ENCODE measurements at places on chromosomes 5 and 9. TPM values are rescaled to one million over a fixed set of nuclear protein-coding genes. Genes with fewer than 3 reads are reported as not detected.

Gene CDKN2B-AS1
- total RNA-seq: 1.5 TPM

Gene F12
- 5.7 TPM for total RNA-seq

Gene EIF4EBP3
- total RNA-seq: 4.8 TPM

Gene MYO10
- 33.6 TPM for total RNA-seq

Gene ZBTB6
- total RNA-seq: 8.7 TPM

Gene CCT5
- 199 TPM for total RNA-seq

Gene EPB41L4B
- total RNA-seq: 29.1 TPM

Gene SPATA9
- total RNA-seq: 0.29 TPM

Gene GBGT1
- 54.9 TPM for total RNA-seq

GRCh38 chr5:5266297-5266696 lies 126.2 kb downstream of the ADAMTS16 start:
- DNase-seq: no peak

- peak; percentile 59 for DNase-seq
Measured at GRCh38 chr9:134909511-134910481, 7.9 kb downstream of the FCN1 start.

- DNase-seq: no peak
Measured at GRCh38 chr5:119319401-119319800, 36.4 kb upstream of the TNFAIP8 start.

DNA sequence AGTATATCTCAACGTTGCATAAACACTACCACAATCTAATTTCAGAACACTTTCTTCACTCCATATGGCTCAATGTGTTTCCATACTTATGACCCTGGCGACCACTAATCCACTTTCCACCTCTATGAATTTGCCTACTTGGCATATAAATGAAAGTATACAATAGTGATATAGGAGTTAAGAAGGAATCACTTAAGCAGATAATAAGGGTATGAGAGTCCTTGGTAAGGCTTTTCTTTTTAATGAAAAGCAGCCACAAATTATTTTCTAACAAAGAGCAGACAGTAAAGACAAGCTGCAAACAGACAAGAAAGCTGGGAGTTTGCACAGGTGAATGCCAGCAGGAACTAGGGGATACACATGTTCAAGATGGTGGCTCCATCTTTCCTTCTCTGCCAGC lies 615.1 kb upstream of the NUDT12 start:
- DNase-seq: no peak

GRCh38 chr5:130529511-130530485 lies 625.5 kb downstream of the CHSY3 start:
- DNase-seq: no peak

- no peak for DNase-seq
Measured at GRCh38 chr9:120941046-120941770, 14.6 kb upstream of the TRAF1 start.

- no peak for DNase-seq
Measured at GRCh38 chr5:146767534-146767933, 111.0 kb downstream of the PPP2R2B start.

GRCh38 chr9:81083854-81084512 lies 605.4 kb downstream of the TLE1 start:
- DNase-seq: no peak

- no peak for DNase-seq
Measured at GRCh38 chr9:111712369-111712768, 51.0 kb downstream of the GNG10 start.

DNA sequence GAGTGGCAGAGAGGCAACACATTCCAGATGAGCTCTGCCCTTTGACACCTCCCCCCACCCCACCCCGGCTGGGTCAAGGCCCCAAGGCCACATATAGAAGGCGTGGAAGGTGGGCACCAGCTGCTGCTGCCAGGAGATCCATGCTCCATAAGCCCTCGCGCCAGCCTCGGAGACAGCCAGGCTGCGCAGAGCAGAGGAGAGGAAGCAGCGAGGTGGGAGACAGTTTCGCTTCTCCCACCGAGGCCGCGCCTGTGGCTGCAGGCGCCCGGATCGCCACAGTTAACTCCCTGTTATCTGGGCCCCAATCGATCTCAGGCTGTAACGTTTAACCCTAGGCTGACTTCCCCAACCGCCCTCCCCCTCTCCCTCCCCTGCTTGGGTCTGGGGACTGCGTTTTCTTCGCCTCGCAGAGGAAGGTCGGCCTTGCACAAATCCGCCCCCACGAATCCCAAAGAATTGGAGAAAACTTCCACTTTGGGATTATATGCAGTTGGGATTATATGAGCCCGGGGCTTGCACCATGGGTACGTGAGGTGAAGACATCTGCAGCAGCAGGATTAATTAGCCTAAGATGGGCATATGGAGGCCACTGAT lies 1.1 kb upstream of the CXXC5 start:
- no peak for DNase-seq

- DNase-seq: no peak
Measured at GRCh38 chr9:91746357-91746756, 203.7 kb downstream of the ROR2 start.

GRCh38 chr5:34844106-34844505 lies 5.1 kb downstream of the TTC23L start:
- DNase-seq: no peak

GRCh38 chr9:32572900-32573523 lies at the start of gene NDUFB6:
TSS of gene NDUFB6 (minus strand) at chr9:32573159. CDS start at chr9:32573060, 99 bp downstream.
- DNase-seq: peak; percentile 94

DNA sequence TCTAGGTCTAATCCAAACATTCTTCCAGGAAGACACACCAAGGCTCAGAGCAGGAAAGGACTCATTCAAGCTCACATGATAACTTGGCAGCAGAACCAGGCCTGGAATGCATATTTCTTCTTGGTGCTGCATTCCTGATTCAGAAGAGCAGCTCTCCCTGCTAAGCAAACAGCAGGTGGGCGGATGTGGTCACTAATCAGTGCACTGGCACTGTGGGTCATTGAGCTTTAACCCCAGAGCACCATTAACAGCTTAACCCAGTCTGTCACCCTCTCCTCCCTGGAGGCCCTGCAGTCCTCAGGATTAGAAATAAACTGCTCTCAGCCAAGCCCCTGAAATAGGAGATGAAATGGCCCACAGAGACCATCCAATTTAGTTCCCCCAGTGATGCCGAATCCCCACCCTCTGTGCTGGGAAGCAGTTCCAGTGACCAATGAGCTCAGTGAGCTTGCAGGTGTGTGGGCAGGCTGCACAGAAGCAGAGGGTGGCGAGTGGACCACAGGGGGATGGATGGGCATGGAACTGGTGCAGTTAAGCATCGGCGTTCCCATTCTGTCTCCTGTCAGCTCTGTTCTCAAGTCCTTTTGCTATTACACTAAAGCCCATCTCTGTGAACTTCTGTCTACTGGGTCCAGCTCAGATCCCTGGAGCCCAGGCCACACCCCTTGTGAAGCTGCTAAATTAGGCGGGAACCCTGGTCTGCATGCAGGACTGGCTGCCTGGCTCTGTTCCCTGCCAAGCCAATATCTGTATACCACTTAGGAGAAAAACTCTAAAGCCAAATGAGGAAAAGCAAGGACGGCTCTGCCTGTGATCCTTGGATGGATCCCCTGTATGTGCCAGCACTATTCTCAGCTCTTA lies 16.6 kb upstream of the MEGF9 start:
- DNase-seq: no peak

GRCh38 chr5:158811350-158811749 lies 288.4 kb downstream of the EBF1 start:
- DNase-seq: no peak

- no peak for DNase-seq
Measured at GRCh38 chr5:11878814-11879213, 25.4 kb downstream of the CTNND2 start.
